Myocyte (in vitro differentiated cells): ENCODE measurements at places on chromosomes 3 and 15. TPM values are rescaled to one million over a fixed set of nuclear protein-coding genes. Genes with fewer than 3 reads are reported as not detected.

GRAMD2A gene
- not detected in 2 replicates for total RNA-seq

C3orf80 gene
- total RNA-seq: 0.21 and 0.83 TPM in 2 replicates

DNA sequence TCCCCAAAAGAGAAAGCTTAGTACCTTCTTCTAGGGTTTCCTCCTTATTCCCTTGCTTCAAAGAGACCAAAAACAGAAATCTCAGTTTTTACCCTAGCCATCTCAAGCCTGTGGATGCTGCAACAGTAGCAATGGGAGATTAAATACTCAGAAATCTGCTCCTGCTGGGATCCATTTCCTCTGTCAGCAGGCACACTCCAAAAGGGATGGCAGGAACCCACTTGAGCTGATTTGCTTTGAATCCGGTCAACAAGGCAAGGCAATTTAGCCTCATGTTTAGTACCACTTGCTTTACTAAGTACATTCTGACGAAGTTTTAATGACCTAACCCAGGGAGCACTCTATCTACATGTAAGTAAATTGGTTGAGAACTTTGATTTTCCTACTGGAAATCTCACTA is 590.0 kb upstream of the ADAMTS9 start:
- DNase-seq: no peak

- DNase-seq: no peak
Observed at GRCh38 chr3:16528106-16528505, 14.6 kb upstream of the RFTN1 start.

ALG1L2 gene
- total RNA-seq: not detected in 2 replicates

RNU5B-1 gene
- not detected in 2 replicates for total RNA-seq

IQCF6 gene
- total RNA-seq: not detected in 2 replicates

ANO10 gene
- total RNA-seq: 30.2 and 45.7 TPM in 2 replicates

DNA sequence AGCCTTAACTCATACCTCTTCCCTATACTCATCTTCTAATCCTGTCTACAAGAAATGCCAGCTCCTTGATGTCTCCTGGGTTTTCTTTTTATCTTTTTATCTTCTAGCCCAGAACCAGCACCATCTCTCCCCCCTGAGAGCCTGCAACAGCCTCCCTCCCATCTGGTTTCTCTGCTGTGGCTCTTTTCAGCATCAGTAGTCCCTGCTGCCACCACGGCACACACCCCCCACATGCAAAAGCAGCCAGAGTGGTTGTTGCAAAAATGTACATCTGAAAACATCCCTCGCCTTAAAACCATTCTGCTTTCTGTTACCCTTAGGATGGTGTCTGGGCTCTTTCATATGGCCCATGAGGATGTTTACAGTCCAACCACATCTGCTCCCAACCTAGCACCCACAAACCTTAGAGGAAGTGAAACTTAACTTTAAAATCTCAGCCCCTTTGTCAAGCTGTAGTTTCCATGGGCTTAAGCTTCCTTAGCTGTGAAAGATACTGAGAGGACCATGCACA is 775 bp downstream of the TTC21A start:
- no peak for DNase-seq

- DNase-seq: no peak
Observed at GRCh38 chr3:82011336-82011735, 249.9 kb upstream of the GBE1 start.

DNA sequence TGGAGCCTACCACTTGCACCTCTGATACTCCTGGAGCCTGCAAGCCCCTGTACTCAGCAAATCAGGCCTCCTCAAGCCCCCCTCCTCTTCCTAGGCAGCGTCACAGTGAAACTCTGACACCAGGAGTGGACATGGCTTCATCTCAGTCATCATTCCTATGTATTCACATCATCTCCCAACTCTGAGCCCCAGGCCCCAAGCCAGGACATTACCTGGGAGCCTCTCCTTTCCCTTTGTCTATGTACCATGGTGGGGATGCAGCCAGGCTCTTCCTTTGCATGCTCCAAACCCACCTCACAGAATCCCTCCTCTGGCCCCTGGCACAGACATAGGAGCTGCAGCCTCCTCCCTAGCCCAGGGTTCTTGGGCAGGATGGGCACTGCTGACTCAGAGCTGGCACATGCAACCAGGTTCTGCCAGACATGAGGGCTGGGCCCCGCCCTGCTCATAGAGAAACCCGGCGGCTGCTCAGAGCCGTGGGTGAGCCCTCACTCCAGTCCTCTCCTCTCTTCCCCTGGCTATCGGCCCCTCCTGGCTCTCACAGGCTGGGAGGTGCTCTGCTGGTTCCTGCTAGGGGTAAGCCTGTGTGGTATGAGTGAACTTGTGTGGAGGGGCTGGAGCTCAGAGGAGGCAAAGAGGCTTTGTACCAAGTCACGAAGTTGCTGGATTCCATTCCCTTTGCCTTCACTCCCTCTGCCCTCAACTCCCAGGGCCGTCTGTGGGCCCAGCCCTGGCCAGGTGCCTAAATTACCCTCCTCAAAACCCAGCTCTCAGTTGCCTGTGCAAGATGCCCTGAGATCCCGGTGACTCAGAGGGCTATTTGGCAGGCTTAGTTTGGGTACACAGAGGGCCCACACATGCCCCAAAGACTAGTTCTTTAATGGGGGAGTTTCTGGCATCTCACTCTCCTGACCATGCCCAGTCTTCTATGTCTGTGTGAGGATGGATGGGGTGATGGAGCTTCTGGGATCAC is 1.9 kb upstream of the PLCD1 start:
- DNase-seq: peak; percentile 85

DNA sequence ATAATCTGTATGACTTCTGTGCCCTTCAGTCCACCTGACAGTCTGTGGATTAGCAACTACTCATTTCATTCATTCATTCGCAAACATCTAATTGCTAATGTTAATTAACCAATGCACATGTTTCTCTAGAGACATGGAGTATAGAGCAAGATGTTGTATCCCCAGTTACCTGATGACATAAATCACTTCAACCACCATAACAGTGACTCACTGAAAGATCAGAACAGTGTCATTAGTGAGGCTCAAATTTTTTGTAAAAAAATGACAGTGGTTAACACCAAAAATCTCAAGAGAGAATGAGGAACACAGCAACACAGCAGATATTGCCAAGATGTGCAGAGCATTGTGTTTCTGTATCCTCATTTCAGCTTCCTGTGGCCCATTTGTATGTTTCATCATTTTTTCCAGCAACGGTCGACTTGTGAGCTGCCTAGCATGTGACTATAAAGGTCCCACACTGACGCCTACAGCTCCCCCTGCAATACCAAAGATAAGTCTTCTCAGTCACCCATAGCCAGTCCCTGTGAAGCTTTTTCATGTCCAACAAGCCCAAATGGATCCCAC is 3.7 kb upstream of the PLD1 start:
- no peak for DNase-seq

DNA sequence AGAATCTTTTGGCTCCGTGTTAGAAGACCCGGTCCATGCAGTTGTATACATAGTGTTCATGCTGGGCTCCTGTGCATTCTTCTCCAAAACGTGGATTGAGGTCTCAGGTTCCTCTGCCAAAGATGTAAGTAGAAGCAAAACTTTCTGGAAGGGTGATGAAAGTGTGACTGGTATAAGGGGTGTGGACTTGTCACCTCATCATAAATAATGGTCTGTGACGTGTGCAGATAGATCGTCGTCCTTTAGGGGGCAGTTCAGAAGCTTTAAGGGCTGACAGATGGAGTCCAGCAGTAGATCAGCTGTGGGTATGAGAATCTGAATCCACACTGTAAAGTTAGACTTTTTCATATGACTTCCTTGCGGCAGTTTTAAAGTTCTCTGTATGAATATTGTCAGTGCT is 15.3 kb downstream of the SEC61A1 start:
- DNase-seq: no peak

- DNase-seq: no peak
Observed at GRCh38 chr3:14224895-14225294, 46.3 kb downstream of the LSM3 start.

DNA sequence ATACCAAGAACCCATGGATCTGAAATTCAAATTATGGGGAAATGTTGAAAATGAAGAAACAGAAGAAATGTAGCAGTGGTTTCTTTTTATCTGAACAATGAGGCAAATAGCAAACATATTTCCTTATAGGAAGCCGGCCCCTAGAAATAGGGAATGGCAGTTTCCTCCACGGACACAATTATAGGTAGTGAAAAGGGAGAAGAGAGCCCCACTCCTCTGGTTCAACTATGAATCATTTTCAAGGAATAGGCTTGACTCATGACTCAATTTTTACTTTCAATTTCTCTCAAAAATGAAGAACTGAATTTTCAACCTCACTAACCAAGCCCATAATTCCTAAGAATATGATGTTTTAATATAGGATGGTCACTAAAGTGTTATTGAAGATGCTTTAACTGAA is 243.1 kb downstream of the MECOM start:
- no peak for DNase-seq

- no peak for DNase-seq
Observed at GRCh38 chr3:63387568-63387967, 109.5 kb downstream of the SYNPR start.

GRCh38 chr15:81442454-81442853 is 68.4 kb upstream of the TMC3 start:
- no peak for DNase-seq

GRCh38 chr15:85547386-85547785 is 167.0 kb downstream of the AKAP13 start:
- no peak for DNase-seq

PIERCE2 gene
- total RNA-seq: 5.4 and 8.5 TPM in 2 replicates

- DNase-seq: no peak
Observed at GRCh38 chr3:184539801-184540435, 21.7 kb upstream of the EPHB3 start.

GRCh38 chr15:89825271-89825940 is 10.8 kb upstream of the ANPEP start:
- no peak for DNase-seq

- peak; percentile 83 for DNase-seq
Observed at GRCh38 chr3:167876620-167877281, 141.2 kb downstream of the SERPINI1 start.

EPHB3 gene
- total RNA-seq: 23.2 and 23.6 TPM in 2 replicates

ISL2 gene
- total RNA-seq: 3.9 and 5.3 TPM in 2 replicates
